ENCODE measurements at places on chromosomes 2 and 18. TPM values are rescaled to one million over a fixed set of nuclear protein-coding genes. Genes with fewer than 3 reads are reported as not detected.

Gene ATG4B
- total RNA-seq: 99.0 TPM

Gene ACVR1C
- 1.8 TPM for total RNA-seq

Gene PASK
- total RNA-seq: 99.6 TPM

Gene SLC9A2
- not detected for total RNA-seq

Gene SLC9A4
- total RNA-seq: 0.20 TPM

Gene ZNF804A
- total RNA-seq: not detected

Gene CRYGD
- not detected for total RNA-seq
